Stimulated activated CD4-positive, alpha-beta T cell treated with anti-CD3 and anti-CD28 coated beads, Interleukin-4, amount 100 ng/mL, for 48 hours (primary cell): ENCODE measurements at places on chromosomes 3 and 15.

GRCh38 chr3:139527265-139527664 is 12.3 kb downstream of the RBP1 start:
- no peak for DNase-seq

DNA sequence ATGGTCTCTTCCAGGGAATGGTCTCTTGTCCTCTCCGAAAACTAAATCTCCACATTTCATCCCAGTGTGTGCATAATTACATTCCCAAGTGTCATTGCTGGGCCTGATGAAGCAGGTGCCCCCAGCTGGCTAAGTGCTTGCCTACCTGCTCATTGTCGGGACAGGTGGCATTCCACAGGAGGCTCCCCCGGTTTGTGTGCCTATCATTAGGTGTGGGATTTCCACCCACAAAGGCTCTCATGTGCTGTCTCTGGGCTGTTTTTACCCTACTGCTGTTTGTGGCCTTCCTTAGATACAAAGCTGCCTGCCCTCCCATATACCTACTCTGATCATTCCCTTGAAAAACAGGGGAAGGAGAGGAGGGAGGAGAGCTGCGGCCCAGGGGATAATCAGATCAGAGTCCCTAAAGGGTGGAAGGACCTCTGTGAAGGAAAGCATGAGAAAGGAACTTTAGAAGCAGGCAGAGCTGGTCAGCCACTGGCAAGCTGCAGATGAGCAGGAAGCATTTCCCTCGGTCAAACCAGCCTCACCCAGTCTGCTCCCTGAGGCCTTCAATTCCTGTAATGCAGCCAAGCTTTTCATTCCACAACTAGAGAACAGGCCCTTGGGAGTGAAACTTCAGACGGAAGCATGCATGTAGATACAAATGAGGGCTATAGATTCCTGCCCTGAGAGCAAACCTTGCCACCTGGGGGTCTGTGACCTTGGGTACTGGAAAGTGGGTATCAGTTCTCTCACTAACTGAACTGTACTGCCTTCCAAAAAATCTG is 60.7 kb upstream of the HEG1 start:
- no peak for DNase-seq

DNA sequence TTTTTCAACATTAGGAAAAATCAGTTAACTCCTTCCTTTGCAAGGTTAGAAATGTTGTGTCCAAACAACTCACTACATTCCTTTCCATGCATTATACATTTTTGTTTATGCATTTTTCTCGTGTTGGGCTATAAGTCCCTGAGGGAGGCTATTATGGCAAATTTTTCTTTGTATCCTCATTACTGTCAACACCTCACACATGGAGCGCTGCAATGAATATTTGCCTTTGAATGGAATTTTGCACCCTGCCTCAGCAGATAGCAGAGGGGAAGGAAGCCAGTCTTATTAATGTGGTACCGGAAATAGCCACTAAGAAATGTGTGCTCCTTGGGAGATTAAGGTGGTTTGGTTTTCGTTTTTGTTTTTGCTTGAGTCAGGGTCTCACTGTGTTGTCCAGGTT is 134.7 kb downstream of the THSD4 start:
- no peak for DNase-seq

DNA sequence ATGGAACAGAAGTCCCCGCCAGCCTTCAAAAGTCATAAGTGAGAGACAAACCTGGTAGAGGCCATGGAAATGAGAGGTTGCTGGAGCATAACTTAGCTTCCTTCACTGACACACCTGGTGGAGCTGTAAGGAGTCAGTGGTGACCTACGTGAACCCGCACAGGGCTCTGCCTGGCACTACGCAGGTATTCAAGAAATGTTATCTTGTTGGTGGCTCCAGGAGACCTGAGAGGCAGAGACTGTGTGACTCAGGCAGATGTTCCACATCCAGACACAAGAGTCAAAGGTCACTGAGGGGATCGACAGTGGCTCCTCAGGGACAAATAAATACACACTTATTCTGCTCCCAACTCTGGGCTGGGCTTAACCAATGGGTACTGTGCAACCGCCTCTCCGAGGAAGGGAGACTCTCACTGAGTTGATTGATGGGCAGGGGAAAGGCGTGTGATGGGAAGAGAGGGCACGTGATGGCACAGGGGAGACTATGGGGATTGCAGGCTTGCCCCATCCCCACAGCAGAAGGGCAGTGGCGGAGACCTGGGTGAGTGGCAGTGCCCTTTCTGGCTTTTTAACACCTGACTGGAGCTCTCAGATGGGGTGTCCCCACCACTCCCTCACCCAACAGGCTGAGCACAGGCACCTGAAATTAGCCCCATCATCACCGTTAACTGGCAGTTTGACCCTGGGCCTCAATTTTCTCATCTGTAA is 111.7 kb upstream of the SMAD3 start:
- no peak for DNase-seq

DNA sequence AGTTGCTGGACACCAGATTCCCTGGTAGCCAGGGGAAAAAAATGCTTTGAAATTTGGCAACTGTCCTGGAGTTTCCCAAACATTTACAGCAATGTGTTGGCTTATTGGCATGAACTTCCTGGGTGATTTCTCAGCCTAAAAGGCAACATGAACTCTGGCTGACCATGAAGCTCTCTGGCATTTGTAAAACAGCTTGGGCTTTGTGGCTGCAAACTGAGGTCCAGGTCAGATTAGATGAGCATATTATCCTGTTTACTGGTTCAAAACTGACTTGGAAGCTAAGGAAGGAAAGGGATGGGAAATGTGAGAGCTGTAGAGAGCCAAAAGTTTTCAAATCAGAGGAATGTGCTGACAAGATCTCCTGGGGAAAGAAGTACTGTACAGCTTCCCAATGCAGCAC is 139.0 kb downstream of the P3H2 start:
- DNase-seq: no peak

GRCh38 chr15:68640791-68641331 is 62.1 kb downstream of the CORO2B start:
- no peak for DNase-seq
